ENCODE measurements at places on chromosomes 12 and 14.

DNA sequence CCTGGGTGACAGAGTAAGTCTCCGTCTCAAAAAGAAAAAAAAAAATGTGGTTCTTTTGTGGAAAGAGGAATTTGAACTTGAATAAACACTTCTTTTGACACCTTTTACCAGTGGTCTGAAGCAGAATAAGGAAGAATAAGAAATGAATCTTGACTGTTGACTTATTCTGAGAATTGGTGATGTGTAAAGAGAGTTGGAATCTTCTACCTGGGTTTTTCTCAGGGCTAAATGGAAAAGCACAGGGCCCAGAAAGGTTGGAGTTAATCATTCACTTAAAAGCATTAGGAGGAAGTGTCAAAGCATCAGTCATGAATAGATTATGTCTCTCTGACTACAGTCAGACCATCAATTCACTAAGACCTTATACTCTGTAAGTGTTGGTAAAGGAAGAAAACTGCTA, 13.9 kb downstream of the PNMA1 start:
- no peak for DNase-seq

- DNase-seq, result no peak
These were observed 68.3 kb downstream of the SETD3 start for GRCh38 chr14:99412117-99413061.

GRCh38 chr12:77925536-77926108, 94.9 kb downstream of the NAV3 start:
- DNase-seq, result no peak

GRCh38 chr14:71563492-71564153, 368.6 kb upstream of the RGS6 start:
- DNase-seq, result no peak

DNA sequence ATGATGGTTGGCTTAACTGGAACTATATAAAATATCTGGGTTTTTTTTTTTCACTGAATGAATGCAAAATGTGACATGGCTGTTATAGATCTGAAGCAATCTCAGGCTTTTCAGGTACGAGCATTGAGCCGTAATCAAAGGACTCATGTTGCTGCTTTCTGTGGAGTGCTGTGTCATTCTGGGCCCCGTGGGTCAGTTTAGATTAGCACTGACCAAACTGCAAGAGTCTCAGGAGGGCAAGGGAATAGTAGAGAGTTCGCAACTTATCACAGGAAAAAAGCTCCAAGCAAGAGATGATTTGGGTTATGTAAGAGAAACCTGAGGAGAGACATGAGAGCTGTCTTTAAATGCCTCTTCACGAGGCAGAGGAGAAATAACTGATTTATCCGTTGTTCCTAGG, 59.1 kb downstream of the UBR7 start:
- DNase-seq, result no peak

All from natural killer cell treated with Interleukin-12 subunit alpha and Interleukin-12 subunit beta and Interleukin-15 and Interleukin-18, amount 100 ng/mL, for 72 hours (primary cell).